ENCODE measurements at places on chromosomes 7 and 10.

- no peak for DNase-seq
These were observed 240.1 kb upstream of the ADARB2 start for GRCh38 chr10:1977461-1977860.

DNA sequence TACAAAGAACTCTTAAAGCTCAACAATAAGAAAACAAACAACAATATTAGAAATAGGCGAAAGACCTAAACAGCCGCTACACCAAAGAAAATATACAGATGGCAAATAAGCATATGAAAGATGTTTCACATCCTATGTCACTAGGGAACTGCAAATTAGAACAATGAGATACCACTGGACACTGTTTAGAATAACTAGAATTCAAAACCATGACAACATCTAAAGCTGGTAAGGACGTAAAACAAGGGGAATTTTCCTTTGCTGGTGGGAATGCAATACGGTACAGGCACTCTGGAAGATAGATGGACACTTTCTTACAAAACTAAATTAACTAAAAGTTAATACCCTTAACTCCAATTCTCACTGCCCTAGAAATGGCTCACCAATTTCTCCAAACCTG, 44.5 kb downstream of the THSD7A start:
- DNase-seq = no peak

GRCh38 chr10:49518982-49519578, 19.8 kb downstream of the ERCC6 start:
- no peak for DNase-seq

DNA sequence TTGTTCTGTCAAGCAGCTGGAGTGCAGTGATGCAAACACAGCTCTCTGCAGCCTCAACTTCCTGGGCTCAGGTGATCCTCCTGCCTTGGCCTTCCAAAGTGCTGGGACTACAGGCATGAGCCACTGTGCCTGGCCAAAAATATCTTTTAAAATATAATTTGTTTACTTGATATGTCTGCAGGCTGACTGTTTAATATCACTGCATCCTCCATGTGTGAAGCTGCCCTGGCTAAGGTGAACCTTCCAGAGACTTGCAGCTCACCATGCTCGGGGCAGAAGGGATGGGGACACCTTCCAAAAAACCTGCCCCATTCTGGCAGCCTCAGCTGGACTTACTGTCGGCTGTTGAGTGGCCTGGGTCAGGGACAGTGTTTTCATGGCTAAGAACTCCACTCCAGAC, 57.6 kb upstream of the DDC start:
- DNase-seq = no peak

All from CD4-positive, CD25-positive, alpha-beta regulatory T cell (primary cell).